ENCODE measurements at places on chromosomes 6 and 20.

- no peak for DNase-seq
Observed at GRCh38 chr6:20538131-20538662, 3.9 kb downstream of the CDKAL1 start.

DNA sequence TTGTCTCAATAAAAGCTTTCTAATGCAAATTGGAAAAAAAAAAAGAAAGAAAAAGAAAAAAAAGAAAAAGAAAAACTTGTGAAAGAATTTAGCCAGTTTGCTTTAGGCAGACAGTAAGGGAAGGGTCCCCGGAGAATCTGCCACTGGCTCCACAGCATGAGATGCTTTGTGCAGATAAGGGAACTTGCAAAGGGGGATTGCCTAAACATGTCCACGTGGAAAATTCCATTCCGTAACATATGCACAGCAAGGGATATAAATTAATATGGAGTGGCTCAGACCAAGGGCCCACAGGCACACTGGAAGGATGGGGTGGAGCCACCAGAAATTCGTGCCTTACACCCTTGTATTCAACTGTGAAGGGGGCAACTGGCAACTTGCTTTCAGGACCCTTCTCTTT, 45.4 kb downstream of the MKKS start:
- DNase-seq = no peak

DNA sequence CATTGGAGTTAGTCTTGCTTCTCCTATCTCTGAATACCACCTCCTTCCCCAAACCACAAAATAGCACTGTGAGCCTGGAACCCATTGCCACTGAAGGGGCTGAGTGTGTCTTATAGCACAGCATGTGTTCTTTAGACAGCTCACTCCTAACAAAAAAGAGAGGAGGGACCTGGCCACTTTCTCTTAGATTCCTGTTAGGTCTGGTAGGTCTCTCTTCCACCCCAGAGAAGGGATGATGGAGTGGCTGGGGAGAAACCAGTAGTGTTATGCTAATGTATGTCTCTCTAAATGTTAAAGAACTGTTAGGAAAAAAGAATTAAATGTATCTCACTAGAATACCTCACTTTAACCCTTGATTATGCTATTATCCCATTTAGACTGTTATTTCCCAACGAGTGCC, 340.3 kb downstream of the EPHA7 start:
- no peak for DNase-seq

- no peak for DNase-seq
Observed at GRCh38 chr6:79842376-79843040, 104.8 kb downstream of the ELOVL4 start.

- DNase-seq = no peak
Observed at GRCh38 chr6:7159790-7160525, 52.2 kb downstream of the RREB1 start.

DNA sequence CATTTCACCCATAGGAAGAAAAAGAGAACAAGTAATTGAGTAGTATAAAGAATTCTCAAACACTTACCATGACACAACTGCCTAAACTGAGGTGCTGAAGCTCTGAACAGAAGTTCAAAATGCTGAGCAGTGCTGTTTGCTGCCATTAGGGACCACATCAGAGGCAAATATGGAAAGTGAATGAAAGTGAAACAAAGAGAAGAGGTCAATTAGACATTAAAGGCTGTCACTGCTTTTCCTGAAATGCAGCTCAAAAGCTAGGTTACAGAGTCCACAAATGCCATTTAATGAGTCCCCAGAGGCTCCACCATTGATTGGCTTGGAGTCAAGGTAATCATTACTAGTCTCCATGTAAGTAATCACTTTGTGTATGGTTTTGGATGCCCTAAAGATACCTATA, 46.1 kb downstream of the POU3F2 start:
- no peak for DNase-seq

DNA sequence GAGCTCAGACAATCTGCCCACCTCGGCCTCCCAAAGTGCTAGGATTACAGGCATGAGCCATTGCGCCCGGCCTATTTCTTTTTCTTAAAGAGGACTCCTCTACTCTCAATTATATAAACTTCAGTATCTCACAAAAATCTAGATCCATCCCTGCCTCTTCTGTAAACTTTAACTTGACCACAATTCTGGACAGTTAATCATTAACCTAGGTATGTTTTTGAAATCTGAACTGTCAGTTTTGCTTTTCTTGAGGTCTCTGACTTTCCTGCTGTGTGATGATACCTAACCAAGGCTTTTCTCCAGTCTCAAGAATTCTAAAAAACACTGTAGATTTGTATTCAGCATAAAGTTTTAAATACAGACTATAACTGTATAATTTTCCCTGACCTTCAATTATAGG, 388.2 kb upstream of the SYNCRIP start:
- no peak for DNase-seq

DNA sequence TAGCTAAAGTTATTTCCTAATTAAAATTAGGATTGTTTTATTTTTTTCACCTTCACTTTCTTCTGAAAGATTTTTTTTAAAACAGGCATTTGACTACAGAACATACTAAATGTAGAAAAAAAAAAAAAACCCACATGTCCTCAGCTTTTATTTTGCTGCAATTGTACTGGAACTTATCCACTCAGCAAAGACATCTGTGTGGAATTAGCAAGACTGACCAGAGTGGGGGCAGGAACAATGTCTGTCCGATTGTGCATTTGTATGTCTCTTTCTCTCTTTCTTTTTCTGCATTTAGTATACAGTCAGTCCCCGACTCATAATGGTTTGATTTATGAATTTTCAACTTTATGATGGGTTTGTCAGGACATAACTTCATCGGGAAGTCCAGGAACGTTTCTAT, 77.3 kb downstream of the CHD6 start:
- DNase-seq = no peak

DNA sequence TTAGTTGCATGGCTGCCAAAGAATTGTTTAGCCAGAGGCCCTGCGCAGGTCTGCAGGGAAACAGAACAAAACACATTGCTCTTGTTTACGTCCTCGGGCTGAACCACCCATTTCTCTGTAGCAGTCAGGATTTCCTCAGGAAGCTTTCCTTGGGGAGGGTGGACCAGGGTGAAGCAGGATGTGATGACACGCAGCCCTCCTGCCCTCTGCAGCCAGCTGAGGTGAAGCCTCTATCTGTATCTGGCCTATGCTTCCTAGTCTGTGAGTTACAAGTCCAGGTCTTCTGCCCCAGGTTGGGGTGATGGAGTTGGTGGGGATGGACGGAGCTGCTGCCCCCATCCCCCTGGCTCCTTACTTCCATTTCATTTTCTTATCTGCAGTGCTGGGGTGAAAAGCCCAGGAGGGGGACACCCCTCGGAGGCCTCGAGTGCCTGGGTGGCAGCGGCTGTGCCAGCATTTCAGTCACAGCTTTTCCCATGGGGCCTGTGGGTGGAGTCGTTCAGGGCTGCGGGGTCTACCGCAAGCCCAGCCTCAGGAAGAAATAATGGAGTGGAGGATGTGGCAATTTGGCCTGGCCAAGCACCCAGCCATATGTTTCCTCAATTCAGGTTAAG, 24.9 kb downstream of the SASH1 start:
- DNase-seq = peak; percentile 69

GRCh38 chr6:14930366-14930989, 315.4 kb upstream of the JARID2 start:
- no peak for DNase-seq

DNA sequence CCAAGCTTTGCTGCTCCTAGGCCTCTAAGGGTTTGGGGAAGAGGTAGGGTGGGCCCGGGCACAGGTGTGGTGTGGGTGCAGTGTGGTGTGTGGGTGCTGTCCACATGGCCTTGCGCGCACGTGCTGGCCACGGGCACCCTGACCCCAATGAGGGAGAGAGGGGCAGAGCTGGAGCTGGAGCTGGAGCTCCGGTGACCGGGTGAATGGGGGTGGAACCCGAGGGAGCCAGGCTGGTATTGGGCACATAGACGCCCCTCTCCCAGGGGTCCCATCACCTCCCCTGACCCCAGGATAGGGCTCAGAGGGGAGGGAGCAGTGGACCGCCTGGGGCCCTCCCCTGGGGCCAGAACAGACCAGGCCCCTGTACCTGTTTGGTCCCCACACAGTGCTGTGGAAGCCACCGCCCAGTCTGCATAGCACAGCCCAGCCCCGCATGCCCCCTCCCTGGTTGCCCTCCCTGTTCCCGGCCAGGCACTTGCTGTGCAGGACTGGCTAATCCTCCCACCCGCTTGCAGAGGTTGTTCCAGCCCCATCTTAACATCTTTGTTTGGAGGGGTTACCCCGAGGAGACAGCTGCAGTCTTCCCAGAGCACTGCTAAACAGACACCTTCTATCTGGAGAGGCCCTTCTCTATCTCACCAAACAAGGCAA, 984 bp downstream of the ADAM33 start:
- no peak for DNase-seq

DNA sequence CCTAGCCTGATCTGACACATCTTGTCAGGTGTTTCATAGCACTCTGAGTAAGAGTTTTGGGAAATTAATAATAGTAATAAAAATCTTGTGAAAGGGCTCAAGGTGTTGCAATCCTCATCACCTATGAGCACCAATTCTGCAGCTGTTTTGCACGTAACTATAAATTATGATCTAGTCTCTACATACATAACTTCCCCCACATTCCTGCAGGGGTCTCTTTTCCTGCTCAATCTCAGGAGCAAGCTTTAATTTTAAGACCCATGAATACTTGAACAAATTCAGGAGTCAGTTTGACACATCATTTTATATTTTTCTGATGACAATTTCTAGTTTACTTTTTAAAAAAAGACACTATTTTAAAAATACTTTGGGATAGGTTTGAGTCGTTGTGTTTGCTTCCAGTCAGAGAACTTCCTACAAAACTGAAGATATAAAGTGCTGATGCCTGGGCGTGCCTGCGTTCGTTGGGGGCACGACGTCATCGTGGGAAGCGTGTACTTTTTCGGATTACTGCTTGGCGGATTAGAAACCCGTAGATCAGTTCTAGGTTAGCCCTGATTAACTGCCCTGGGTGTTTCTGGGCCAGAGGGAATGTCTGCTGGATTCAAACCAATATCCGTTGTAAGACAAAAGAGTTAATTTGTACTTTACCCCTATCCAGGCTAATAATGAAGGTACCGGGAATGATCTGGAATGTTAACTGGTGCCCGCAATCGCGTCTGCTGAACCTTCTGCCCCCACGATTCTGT, 1.0 kb upstream of the E2F3 start:
- DNase-seq = peak; percentile 33

DNA sequence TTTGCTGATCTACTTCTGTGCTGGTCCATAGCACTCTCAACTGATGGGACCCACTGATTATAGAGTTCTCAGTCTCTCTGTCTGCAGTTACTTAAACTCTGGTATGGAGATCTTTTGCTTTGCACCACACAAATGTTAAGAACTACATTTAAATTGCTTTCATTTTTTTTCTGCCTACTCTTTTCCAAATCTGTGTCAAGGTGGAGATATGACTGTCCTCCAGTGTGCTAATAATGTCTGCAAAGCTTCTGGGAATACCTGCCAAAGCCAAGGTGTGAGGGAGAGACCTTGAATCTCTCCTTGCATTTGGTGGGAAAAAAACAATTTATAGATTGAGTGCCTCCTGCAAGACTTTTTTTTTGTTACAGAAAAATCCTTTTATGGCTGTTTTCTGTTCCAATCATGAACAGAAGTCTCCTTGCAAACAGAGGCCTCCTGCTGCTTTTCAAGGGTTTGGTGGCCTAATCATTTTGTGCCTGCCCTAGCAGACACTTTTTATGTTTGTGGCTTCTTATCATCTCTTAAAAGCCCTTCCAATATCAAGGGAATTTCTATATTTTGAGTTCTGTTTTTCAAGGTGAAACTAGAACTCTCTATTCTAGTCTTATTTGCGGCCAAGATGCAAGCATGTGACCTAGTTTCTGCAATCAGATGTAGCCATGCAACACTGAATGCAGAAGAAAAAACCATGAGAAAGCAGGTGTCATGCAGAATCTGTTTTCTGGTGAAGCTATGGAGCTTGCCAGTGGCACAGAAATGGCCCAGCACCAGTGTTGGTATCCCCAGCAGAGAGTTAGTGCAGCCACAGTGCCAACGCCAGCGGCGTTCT, 23.2 kb upstream of the AKIRIN2 start:
- no peak for DNase-seq

DNA sequence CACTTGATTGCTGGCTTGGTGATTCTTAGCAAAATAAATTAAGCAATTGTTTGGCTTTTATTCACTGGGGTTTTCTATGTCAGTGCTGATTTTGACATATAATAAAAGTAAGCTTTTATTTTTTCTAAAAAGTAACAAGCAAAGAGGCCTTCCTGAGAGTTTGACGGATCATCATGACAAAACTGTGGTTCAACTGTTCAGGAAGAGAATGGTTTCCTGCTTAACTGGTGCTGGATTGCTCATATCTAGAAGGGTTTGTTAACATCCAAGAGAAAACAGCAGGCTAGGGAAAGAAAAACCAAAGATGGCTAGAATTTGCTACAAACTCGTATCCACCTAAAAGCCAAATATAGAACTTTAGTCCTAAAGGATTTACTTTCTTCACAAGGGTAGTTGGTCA, 21.2 kb downstream of the SERPINB1 start:
- no peak for DNase-seq

GRCh38 chr6:25122622-25123237, 156.4 kb upstream of the CARMIL1 start:
- no peak for DNase-seq

DNA sequence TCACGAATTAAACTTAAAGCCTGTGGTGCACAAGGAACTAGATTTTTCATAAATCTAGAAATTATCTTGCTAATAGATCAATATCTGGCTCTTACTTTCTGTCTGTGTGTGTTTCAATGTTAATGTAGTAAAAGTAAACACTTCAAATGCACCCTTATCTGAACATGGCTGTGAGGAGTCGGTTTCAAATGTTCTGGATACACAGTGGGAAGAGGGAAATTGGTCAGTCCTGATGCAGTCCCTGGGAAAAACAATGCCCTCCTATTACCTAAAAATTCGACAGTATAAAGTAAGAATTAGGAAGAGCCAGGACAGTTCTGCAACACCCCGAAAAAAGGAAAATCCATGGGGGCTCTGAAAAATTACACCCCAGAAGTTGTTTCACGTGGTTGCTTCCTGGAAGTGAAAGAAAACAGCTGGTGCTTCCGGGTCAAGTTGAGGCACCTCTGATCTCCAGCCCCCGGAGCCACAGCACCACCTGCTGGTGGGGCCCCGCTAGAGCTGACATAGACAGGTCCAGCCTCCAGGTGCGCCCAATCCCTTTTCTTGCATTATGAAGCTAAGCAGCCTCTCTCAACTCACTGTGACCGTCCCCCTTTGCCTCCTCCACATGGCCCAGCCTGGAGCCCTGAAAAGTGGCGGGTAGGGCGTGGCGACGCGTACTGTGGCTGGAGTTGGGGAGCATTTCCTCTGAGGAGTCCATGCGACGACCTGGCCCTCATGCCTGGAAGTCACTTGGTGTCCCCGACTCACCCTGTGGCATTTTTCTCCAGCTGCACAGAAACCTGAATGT, 8.3 kb downstream of the SEMG2 start:
- DNase-seq = peak; percentile 69

- DNase-seq = no peak
Observed at GRCh38 chr6:39114388-39114703, 640 bp downstream of the SAYSD1 start.

All from upper lobe of left lung (tissue), 6 donors.